AG20443 (cell line): ENCODE measurements at places on chromosomes 3 and 15.

- DNase-seq = no peak
These were observed 73.8 kb downstream of the AAGAB start for GRCh38 chr15:67180514-67181191.

DNA sequence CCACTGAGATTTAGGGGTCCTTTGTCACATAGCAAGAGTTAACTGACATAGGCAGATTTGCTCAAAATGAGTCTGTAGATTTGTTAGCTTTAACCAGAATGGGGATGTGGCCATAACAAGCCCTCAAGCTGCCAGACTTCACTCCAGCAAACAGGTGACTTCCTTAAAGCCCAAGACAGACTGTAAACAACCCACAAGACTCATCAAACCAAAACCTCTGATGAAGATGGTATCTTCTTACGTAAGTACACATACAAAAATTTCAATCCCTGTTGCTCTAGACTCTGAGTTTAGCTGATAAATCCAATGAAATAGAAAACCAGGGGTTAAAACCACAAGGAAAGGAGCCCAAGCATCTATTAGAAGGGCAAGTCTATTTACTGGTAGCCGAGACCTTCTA, 18.2 kb upstream of the ZBTB20 start:
- no peak for DNase-seq

DNA sequence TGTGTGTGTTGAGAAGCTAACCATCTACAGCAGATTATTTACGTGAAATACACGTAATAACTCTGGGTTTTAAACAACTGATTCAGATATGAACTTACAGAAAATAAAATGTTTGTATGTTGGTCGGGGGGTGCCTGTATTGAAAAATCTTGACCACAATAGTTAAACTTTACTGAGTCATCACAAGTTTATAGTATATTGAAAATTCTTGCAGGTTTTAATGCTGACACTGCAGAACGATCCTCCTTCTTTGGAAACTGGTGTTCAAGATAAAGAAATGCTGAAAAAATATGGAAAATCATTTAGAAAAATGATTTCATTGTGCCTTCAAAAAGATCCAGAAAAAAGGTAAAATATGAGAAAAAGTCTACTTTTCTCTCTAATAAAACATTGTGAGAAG, 41.3 kb upstream of the SLC22A13 start:
- DNase-seq = no peak

GRCh38 chr15:62643572-62643971, 399.0 kb upstream of the TPM1 start:
- no peak for DNase-seq

DNA sequence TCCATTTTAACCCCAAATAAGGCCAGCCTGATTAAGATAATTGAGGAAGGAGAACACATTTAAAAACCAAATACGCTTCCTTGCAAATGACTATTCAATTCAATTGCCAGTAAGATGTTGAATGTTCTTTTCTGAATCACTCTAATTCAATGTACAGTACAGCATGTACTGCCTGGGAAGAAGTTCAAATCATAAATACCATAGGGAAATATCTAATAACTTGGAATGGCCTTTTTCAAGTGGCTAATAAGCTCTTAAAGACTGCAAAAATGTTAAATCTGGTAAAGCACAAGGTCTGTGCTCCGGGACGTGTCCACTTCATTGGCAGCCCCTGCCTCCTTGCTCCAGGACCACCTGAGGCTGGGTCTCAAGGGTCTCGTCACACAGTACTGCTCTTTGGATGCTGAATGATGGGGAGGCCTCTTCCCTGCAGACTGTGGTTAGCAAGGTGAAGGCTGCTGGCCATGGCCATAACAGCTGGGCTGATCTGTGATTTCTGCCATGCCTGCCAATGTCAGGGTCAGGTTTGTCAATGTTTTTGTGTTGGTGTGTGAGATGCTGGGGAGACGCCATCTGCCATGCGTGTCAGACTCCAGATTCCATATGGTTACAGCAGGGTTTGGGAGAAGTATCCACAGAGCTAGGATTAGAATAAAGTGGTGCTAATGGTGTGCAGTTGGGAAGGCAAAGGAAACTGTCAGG, 300.5 kb downstream of the ADAMTS17 start:
- DNase-seq = no peak

DNA sequence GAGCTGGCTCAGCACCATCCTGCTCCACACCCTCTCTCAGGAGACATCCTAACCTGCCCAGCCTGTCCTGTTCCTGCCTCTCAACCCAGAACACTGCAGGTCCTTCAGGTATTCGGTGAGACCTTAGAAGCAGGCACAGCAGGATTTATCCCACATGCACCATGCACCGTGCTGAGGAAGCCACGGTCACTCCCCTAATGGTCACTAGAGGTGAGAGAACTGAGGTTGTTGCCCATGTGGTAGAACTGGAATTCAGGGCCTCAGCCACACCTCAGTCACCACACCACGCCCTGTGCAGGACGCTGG, 36.9 kb downstream of the APBA2 start:
- no peak for DNase-seq

DNA sequence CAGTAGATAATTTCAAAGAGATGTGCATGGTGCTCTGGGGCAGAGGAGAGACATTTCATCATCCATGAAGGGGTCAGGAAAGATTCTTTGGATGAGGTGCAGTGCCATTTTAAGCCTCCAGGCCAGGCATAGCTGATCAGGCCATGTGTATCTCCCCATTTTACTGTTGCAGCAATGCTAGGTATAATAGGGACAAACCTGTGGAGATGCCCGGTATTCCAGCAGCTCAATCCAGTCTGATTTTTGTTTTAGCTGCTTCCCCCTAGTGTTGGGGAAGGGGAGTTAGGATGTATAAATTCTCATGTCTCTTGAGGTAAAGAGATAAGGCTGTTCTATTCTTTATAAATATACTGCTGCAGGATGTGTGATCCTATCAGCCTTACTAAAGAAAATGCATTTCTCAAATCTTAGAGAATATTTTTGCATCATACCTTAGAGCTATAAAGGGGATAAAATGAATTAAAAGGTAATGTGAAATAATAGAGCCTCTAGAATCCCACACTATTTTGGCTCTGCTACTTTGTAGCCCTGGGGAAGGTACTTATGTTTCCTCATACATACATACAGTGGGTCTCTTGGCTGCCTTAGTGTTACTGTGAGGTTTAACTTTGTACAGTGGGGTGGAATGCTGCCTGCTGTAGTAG, 5.2 kb downstream of the CDV3 start:
- peak; percentile 42 for DNase-seq

GRCh38 chr3:18238746-18239331, 186.3 kb downstream of the SATB1 start:
- DNase-seq = no peak

GRCh38 chr3:16496408-16497222, 16.9 kb downstream of the RFTN1 start:
- DNase-seq = no peak

GRCh38 chr3:32113566-32113965, 7.1 kb downstream of the GPD1L start:
- DNase-seq = no peak

- DNase-seq = peak; percentile 84
These were observed 1.4 kb downstream of the CRTAP start for GRCh38 chr3:33115024-33115768.

DNA sequence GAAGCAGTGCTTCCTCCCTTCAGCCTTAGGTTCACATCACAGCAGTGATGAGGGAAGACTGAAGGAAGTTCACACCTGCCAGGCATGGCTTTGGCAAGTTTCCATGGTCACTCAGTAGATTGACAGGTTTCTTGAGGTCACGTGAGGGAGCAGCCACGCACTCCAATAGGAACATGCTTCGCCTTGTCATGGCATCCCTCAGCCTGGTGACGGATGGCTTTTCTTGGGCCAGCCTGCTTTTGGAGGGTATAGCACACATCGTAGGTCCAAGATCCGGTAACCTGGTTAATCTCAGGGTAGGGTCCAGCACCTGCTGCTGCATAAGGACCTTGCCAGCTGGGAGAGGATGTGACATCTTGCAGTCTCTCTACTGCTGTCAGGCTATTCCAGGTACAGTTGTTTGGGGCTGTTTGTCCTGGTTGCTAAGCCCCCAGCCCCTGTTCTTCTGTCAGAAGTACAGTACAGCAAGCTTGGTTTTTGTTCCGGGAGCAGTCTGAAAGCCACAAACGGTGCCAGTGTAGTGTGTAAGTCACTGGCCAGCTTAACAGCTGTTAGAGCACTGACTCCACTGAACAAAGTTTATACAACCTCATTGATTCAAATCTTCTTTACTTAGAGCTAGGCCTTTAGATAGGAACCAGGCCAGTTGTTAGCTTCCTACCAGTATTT, 42.3 kb downstream of the PSMD6 start:
- no peak for DNase-seq

DNA sequence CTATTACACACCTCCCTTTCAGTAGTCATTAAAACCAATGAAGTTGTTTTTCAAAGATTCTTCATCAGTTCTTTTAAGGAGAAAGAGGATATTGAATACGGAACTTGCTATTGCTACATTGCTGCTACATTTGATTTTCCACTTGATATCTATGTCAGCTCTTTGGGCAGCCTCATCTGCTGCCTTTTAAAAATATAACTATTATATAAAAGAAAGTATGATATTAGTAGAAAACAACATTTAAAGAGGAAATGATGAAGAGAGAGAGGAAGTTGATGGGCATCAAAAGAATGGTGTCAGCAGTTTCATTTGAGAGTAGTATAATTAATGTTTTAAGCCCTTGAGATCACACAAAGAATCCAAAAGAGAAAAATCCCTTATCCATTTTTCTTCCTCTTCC, 171.4 kb downstream of the NFKBIZ start:
- DNase-seq = no peak

GRCh38 chr3:155391551-155391958, 98.1 kb upstream of the STRIT1 start:
- DNase-seq = peak; percentile 90

GRCh38 chr15:60096157-60096556, 92.0 kb downstream of the FOXB1 start:
- peak; percentile 43 for DNase-seq

GRCh38 chr3:106342386-106342785, 473.6 kb upstream of the CBLB start:
- DNase-seq = no peak

- no peak for DNase-seq
These were observed 72.8 kb upstream of the ACAD9 start for GRCh38 chr3:128806588-128806987.

DNA sequence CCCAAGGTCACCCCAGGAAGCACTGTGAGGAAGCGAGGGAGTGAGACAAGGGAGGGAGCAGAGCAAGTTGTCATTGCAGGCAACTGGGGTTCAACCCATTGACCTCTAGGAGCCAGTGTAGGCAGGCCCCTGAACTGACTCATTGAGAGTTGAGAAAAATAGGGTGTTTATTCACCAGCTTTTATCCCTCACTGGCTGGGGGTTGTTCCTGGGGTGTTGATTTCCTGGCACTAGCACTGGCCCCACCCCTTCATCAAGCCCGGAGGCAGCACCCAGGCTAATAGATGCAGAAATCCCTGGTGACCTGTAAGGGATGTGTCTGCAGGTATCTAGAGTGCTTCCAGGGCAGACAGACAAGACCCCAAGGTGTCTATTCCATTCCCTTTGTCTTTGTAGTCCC, 183.9 kb downstream of the ARRDC4 start:
- no peak for DNase-seq

DNA sequence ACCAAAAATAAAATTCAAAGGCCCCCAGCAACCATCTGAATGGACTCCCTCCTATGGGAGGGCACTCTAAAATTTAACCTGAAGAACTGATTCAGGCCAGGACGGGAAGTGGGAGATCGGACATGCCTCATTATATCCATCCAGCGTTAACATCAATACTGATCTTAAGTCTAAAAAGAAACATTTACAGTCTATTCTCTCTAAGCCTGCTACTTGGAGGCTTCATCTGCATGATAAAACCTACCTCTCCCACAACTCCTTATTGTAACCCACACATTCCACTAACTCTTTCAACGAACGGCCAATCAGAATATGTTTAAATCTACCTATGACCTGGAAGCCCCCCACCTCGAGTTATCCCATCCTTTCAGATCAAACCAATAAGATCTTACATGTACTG, 68.4 kb downstream of the HERC1 start:
- no peak for DNase-seq

DNA sequence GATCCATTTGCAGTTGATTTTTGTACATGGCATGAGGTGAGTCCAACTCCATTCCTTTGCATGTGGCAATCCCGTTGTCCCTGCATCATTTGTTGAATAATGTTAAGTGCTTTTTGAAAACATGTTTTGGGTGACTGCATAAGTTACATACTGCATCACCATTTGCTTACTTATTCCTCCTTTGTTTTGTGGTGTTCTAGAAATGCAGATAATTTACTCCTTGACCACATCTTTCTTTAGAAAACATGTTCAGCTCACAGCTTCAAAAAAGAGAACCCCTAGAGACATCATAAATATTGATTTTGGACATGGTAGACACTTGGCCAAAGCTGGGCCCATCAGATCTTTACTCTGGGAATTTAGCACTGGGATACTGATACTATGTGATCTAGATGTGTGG, 135.3 kb upstream of the DAZL start:
- DNase-seq = no peak

- DNase-seq = no peak
These were observed 92.8 kb downstream of the TBL1XR1 start for GRCh38 chr3:177104299-177104992.

- DNase-seq = no peak
These were observed 98.6 kb upstream of the NUDT16 start for GRCh38 chr3:131282967-131283366.

GRCh38 chr15:83444936-83445335, 2.2 kb upstream of the SH3GL3 start:
- no peak for DNase-seq

DNA sequence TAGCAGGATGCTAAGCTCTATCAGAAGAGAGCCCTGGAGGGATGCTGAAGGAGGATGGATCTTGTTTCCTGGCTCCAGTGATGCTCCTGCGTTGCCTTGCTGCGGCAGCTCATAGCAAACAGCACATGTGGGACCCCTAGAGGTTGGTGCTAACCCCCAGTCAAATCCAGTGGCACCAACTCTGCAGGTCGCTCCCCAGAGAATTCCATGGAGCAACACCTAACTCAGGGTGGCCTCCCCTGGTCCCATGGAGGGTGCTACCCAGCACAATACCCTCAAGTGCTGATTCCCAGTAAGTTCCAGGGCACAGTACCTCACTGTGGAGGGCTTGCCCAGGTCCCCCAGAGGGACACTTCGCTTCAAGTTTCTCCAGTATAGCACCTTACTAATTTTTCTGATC, 231.2 kb downstream of the NEK10 start:
- no peak for DNase-seq

- no peak for DNase-seq
These were observed 11.4 kb upstream of the PRSS50 start for GRCh38 chr3:46729038-46729437.

DNA sequence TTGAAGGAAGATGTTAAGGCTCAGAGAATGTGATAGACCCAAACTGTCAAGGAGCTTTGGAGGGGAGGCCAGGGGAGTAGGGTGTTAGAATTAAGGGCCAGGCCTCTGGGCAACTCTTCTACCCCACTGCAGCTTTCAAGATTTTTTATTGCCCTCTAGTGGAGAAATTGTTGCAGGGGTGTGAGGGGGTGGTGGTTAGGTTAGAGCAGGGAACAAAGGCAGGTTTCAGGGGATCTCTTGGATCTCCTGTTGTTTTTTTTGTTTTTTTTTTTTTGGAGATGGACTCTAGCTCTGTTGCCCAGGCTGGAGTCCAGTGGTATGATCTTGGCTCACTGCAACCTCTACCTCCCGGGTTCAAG, 1.4 kb upstream of the SEC13 start:
- no peak for DNase-seq
